ENCODE measurements at places on chromosomes 3 and 15.

GRCh38 chr15:44300572-44300971 lies 12.1 kb downstream of the GOLM2 start:
- DNase-seq = no peak

DNA sequence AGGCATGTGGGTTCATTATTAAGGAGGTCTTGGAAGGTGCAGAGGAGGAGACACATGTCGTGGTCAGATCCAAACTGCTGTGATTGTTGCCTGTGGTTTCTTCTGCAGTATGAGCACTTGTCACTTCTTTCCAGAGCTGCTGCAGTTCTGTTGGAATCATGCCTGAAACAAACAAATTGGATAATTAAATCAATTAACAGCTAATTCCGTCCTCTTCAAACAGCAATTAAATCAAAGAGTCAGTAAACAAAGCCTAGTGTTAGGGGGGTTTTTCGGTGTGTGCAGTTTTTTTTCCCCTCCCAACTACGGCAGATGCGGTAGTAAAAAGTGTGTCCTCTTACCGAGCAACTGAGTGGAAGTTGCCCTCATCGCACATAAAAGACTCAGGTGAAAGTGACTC lies 542.2 kb downstream of the FOXP1 start:
- no peak for DNase-seq

- DNase-seq = no peak
Measured at GRCh38 chr3:112167758-112168157, 34.7 kb upstream of the GCSAM start.

DNA sequence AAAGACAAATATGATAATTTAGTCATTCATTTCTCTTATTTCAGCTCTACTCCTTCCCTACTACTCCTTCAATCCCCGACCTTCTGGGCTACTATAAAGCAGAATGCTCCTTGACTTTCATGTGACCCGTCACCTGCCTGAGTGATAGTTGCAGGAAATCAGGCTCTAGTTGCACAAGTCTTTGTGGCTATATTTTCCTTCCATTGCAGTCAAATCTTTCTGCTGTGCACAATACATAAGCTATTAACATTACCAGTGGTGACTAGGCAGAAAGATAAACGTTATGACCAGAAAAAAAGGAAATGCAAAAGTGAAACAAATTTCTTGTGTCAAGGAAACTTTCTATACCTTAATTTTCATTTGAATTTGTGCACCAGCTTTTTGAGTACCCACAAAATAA lies 2.3 kb downstream of the SUCNR1 start:
- DNase-seq = no peak

- no peak for DNase-seq
Measured at GRCh38 chr3:127043731-127044510, 61.0 kb downstream of the PLXNA1 start.

GRCh38 chr15:86213420-86213819 lies 133.7 kb downstream of the AGBL1 start:
- DNase-seq = no peak

DNA sequence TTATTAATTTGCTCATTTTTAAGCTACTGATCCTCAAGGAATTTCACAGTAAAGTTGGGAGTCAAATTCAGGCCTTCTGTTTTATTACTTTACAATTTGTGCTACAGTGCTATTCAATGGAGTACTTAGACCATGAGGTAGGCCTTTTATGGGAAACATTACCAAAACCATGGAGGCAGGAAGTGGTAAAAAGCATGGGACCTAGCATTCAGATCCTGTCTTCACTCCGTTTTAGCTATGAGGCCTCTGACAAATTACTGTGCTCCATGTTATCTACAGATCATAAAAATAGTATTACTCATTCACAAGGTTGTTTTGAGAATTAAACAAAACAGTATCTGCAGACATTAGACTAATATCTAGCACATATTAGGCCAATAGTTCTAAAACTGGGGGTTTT lies 140.6 kb upstream of the SLITRK3 start:
- no peak for DNase-seq

GRCh38 chr15:52417957-52418356 lies 110.7 kb downstream of the MYO5A start:
- DNase-seq = no peak

DNA sequence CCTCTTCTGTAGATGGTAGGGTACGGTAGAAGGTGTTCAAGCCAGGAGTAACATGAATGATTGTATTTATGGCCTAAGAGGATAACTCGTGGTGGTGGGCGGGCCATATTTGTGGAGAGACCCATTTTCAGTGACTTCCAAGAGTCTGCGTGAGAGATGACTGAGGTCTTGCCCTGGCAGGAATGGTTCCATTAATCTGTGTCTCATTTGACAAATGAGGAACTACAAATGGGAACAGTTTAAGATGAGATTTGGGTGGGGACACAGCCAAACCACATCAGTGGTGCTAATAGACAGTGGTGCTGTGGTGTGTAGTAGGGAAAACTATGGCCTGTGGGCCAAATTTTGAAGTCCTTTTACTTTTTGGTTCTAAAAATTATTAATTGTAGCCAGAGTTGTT lies 47.1 kb downstream of the FLNB start:
- DNase-seq = no peak

DNA sequence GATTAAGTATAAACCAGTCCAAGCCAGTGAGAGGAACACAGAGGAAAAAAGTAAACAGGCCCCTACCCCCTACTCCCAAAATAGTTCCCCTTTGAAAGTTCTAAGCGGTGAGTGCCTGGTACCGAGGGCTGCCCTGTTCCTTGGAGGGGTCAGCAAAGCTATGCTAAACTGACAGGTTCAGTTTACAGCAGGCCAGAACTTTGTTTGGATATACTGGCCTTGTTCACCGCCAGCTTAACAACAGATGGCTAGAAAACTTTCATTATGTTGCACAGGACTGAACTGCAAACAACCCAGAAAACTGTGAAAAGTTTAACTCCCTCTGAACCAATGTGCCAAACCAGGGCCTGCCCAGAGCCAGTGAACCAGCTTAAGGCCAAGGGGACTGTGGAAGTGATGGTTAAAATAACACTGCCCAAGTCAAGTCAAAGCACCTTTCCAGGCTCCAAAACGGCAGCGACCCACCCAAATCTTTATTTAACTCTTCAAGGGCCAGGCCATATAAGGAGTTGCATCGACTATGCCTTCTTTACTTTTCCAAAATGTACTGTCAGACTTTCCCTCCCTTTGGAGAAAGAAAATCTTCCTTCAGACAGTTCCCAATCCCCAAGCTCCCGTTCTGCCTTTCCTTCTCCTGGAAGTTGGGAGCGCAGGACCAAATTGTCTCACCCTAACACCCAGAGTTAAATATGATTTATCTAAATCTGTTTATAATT lies 448.0 kb downstream of the FOXP1 start:
- DNase-seq = no peak

GRCh38 chr15:66925721-66926120 lies 139.7 kb upstream of the SMAD3 start:
- no peak for DNase-seq

- no peak for DNase-seq
Measured at GRCh38 chr15:69562564-69562963, 109.9 kb downstream of the RPLP1 start.

GRCh38 chr3:194570235-194570634 lies 63.0 kb downstream of the TMEM44 start:
- DNase-seq = no peak

DNA sequence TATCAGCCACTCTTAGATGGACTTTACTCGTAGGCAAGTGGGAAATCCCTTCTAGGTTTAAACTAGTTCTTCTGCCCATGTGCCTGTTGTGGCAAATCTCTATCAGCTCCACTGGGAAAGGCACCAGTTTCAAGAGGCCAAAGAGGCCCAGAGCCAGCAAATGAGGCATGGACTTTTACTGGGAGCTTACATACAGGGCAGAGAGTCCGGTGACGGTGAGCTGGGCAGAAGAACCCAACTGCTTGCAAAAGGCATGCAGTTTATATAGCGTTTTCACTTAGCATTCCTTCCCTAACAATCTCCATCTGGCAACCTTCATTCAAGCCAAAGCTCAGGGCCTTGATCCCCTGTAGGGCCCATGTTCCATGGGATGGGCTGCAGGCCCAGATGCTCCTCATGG lies 93.0 kb upstream of the C3orf80 start:
- DNase-seq = no peak

DNA sequence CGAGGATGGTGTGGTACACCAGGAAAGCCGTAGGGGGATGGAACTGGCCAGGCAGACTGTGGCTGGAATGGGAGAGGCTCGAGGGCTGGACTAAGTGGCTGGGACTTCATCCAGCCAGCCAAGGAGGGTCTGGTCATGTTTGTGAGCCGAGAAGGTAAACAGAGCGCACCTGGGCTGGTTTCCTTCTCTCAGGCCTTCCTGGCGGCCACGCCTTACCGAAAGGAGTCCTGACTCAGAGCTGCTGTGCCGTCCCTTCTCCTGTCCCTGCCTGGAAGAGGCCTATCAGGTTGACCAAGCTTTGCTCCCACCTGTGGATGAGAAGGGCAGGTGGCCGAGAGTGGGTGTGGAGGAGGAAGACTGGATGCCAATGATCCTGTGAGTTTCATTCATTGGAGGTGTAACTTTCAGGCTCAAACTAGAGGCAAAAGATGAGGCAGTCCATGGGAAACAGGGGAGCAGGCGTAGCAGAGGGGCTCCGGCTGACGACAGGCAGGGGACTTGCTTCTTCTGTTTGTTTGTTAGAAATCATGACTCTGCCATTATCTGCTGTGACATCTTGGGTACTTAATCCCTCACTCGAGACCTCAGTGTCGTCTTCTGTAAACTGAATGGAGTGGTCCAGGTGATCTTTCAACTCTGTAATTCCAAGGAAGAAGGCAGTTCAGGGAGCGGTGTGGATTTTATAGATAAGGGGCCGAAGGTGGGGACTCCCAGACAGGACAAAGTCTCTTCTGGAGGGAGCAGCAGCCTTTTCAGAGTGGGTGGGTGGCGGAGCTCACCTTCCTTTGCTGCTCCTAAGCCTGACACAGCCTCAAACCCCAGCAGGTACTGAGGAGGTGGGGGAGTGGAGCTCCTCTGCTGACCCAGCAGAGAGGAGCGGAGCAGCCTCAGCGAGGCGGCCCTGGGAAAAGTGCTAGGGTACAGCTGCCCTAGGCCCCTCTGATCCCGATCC lies 71.8 kb upstream of the GATM start:
- no peak for DNase-seq

- DNase-seq = peak; percentile 4
Measured at GRCh38 chr3:59820352-59820934, 770.6 kb upstream of the CFAP20DC start.

- DNase-seq = no peak
Measured at GRCh38 chr3:82354228-82354627, 592.8 kb upstream of the GBE1 start.

DNA sequence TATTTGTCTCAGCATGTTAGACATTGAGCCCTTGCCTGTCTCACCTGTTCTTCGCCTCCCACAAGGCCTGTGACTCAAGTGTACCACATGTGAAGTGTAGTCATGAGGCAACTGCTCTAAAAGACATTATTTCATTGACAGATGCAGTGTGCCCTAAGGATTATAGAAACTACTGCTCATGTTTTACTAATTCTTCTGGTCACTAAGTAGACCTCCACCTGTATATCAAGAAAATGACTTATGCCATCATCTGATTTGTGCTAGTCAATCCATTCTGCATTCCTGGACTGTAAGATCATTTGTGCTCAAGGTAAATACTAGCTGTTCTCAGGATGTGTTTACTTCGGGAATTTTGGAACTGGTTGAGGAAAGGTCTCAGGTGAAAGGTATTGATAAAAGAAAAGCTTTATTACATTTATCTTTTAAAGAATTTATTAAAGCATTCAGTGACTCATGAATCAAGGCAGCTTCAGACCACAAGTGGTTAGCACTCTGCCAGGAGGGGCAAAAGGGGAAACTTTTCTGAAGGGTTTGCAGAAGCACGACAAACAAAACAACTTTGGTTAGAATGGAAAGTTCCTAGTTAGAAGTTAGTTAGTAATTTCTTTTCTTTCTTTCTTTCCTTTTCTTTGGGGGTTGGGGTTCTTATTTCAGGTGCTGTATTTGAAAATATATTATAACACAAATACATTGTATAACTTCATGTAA lies 465.3 kb upstream of the CBLB start:
- DNase-seq = peak; percentile 7

- no peak for DNase-seq
Measured at GRCh38 chr15:88843334-88843733, 40.1 kb downstream of the ACAN start.

DNA sequence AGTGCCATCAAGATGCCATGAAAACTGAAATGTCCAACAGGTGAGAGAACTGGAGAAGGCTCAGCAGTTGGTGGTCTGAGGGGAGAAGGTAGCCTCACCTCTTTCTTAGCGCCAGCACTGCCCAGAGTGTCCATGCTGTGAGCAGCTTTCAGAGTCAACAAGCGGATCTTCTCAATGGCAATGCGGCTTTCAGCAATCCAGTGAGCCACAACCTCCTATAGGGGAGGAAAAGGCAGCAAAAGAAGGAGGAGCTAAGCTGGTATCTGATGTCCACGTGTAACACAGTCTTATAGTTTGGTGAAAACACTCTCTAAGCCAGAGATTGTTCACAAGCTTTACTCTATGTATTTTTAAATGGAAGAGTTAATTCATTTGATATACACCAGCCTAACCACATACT lies 36.1 kb upstream of the ACKR4 start:
- DNase-seq = no peak

GRCh38 chr15:86139828-86140227 lies 60.2 kb downstream of the AGBL1 start:
- DNase-seq = no peak

DNA sequence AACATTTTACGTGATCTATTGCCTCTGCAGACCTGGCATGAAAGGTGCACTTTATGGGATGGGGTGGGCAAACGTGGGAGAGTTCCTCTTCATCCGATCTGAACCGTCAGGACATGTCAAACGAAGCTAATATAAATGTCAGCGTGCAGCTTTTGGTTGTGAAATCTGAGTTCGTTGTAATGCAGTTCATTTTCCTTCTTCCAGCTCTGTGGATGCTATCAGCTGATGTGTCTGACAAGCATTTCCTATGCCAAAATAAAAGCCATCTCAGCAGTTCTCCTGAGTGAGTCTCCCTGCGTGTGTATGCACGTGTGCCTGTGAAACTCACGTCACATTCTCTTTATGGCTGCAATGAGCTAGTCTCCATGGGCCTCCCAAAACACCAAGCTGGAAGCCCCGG lies 512.3 kb downstream of the MCTP2 start:
- DNase-seq = no peak

GRCh38 chr3:61580982-61581643 lies 19.7 kb downstream of the PTPRG start:
- no peak for DNase-seq

- DNase-seq = no peak
Measured at GRCh38 chr15:86382341-86382740, 302.7 kb downstream of the AGBL1 start.

GRCh38 chr3:43785551-43785950 lies 94.8 kb downstream of the ABHD5 start:
- DNase-seq = no peak

DNA sequence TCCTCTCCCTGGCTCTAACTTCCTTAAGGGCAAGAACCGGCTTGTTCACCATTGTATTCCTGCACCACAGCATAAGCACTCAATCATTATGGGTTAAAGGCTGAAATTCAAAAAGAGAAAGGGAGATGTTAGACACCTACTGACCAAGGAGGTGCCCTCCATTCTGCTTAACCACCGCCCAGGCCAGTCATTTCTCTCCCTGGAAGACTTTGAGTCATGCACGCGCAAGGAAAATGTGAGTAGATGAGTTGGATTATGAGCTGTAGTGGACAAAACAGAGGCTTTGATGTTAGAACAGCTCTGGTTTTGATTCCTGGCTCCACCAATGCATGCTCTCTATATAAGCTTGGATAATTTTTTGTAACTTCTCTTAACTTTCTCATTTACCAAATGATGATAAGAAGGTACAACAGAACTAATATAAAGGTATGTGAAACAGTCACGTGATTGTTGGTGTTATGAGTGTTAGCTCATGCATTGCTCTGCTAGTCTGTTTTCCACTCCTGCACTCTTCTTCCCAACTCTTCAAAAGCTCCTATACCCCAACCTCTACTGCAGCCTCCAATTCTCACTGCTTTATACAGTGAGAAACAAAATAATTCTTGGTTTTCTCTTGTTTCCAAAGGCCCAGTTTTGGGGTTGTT lies 148.4 kb upstream of the ATP11B start:
- no peak for DNase-seq

Data from stimulated activated CD4-positive, alpha-beta T cell treated with anti-CD3 and anti-CD28 coated beads, Interleukin-1b, Interleukin-23, amount 100 ng/mL, for 24 hours (primary cell).